ENCODE measurements at places on chromosomes 2 and 18. TPM values are rescaled to one million over a fixed set of nuclear protein-coding genes. Genes with fewer than 3 reads are reported as not detected.

DNA sequence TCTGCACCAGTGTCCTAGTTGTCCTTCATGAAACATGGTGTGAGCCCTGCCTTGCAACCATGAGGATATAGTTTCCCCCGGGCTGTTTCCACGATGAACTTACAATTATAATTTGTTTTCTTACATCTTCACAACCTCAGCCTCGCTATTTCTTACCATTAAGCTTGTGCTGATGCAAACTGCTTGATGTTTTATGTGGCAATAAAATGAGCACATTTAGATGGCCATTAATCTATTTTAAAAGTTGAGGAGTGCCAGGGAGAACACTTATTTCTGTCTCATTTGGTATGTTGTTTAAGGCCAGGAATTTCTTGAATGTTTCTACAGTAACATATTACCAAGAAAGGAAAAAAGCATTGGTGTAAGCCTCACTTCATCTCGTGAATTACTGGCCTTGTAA is 214.5 kb upstream of the SLC8A1 start:
- no peak for DNase-seq
- H3K4me3 ChIP-seq = no peak overlapping the region
- H3K4me1 ChIP-seq = no peaks in the 10 kb centered on the region
- no peaks in the 10 kb centered on the region for H3K36me3 ChIP-seq
- no peak overlapping the region for H3K27ac ChIP-seq

- H3K36me3 ChIP-seq = no peaks in the 10 kb centered on the region
- DNase-seq = no peak
- H3K4me1 ChIP-seq = no peaks in the 10 kb centered on the region
- H3K27me3 ChIP-seq = no peaks in the 10 kb centered on the region
- no peak overlapping the region for H3K4me3 ChIP-seq
- no peak overlapping the region for H3K27ac ChIP-seq
Observed at GRCh38 chr18:27668158-27668557, 483.1 kb upstream of the CHST9 start.

GRCh38 chr2:215929602-215930335 is 83.6 kb downstream of the MREG start:
- no peaks in the 10 kb centered on the region for H3K4me1 ChIP-seq
- no peak for DNase-seq
- H3K4me3 ChIP-seq = no peak overlapping the region
- no peaks in the 10 kb centered on the region for H3K27me3 ChIP-seq

GRCh38 chr2:237512774-237513466 is 25.9 kb downstream of the MLPH start:
- no peaks in the 10 kb centered on the region for H3K36me3 ChIP-seq
- peak; percentile 84 for DNase-seq
- H3K4me1 ChIP-seq = no peaks in the 10 kb centered on the region
- H3K27ac ChIP-seq = no peak overlapping the region
- H3K4me3 ChIP-seq = no peak overlapping the region

DNA sequence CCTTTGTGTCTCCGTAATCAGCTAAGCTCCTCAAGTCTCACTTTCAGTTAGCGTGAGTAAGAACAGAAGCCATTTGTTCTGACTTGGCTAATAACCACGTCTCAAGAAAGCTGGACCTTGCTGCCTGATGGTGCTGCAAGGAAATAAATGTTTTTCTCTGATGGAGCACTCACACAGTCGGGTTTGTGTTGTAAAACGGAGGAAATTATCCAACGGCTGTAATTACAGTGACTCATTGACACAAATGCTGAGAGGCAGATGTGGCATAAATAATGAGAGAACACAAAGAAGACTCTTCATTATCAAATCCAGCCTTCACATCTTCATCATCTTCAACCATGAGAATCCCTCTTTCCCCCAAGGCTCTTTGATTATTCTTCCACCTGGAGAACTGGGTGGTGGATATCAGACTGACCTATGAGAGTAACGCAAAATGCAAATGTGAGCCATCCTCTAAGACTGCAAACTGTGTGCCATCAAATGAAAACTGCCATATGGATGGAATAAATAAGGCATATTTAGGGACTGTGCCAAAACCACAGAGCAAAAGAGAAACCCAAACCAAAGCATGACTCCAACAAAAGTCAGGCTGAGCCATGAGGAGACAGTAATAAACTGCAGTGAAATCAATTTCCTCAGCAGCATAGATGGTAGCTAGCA is 252.6 kb downstream of the RND3 start:
- no peak overlapping the region for H3K27ac ChIP-seq
- H3K4me3 ChIP-seq = no peak overlapping the region
- H3K4me1 ChIP-seq = no peaks in the 10 kb centered on the region
- H3K27me3 ChIP-seq = no peaks in the 10 kb centered on the region
- DNase-seq = no peak

GRCh38 chr2:219724628-219725027 is 97.2 kb downstream of the SLC4A3 start:
- no peaks in the 10 kb centered on the region for H3K4me1 ChIP-seq

- no peak overlapping the region for H3K27ac ChIP-seq
- H3K27me3 ChIP-seq = no peaks in the 10 kb centered on the region
- no peaks in the 10 kb centered on the region for H3K4me1 ChIP-seq
- no peak for DNase-seq
Observed at GRCh38 chr2:180577567-180577966, 402.8 kb upstream of the UBE2E3 start.

- no peaks in the 10 kb centered on the region for H3K36me3 ChIP-seq
- no peaks in the 10 kb centered on the region for H3K27me3 ChIP-seq
- DNase-seq = no peak
- H3K4me3 ChIP-seq = no peak overlapping the region
- no peak overlapping the region for H3K27ac ChIP-seq
- H3K4me1 ChIP-seq = no peaks in the 10 kb centered on the region
Observed at GRCh38 chr2:124570872-124571271, 545.8 kb downstream of the CNTNAP5 start.

DNA sequence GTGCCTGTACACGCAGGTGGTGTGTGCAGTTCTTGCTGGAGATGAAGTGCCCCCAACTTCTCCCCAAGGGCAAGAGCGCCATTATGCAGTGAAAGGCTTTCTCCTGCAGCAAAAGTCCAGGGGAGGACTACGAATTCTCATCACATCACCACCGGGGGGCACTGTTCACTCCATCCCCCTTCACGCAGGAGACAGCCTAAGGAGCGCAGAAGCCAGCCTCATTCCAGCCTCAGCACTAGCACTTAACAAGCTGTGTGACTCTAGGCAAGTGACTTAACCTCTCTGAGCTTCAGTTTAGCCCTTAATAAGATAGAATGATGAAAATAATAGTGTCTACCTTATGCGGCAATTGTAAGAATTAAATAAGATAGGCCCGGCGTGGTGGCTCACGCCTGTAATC is 32.3 kb downstream of the DNMT3A start:
- no peaks in the 10 kb centered on the region for H3K27me3 ChIP-seq
- H3K4me3 ChIP-seq = no peak overlapping the region
- peak; percentile 75 for DNase-seq
- no peak overlapping the region for H3K27ac ChIP-seq
- peaks cover 5% of the 10 kb centered on the region for H3K4me1 ChIP-seq

DNA sequence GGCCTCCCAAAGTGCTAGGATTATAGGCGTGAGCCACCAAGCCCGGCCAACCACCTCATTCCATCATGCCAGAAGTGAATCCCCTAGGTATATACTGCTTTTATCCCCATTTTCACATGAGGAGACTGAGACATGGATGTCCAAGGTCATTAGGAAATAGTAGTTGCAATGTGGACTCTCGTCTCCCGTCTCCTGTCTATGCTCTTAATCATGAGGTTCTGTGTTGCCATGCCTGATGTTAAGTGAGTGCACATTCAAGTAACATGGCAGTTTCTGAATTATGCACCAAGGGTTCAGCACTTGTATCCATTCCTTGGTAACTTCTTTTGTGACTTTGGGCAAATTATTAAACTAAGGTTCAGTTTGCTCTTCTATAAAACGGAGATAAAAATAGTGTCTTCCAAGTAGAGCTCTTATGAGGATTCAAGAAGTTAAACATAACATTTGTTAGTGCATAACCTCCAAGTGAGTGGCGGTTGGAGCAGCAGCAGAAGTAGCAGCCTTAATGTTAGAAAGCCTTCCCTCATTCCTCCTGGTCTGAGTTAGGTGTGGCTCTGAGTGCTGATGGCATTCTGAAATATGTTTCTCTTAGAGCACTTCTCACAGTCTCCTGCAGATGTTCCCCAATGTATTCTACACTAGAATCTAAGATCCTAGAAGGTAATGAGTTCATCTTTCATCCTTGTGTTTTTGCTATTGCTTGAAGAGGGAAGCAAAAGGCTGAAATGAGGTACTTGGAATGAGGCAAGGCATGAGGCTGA is 21.9 kb downstream of the SOCS6 start:
- H3K4me1 ChIP-seq = no peaks in the 10 kb centered on the region
- H3K27ac ChIP-seq = no peak overlapping the region
- no peaks in the 10 kb centered on the region for H3K36me3 ChIP-seq
- no peaks in the 10 kb centered on the region for H3K27me3 ChIP-seq
- no peak overlapping the region for H3K4me3 ChIP-seq
- no peak for DNase-seq

DNA sequence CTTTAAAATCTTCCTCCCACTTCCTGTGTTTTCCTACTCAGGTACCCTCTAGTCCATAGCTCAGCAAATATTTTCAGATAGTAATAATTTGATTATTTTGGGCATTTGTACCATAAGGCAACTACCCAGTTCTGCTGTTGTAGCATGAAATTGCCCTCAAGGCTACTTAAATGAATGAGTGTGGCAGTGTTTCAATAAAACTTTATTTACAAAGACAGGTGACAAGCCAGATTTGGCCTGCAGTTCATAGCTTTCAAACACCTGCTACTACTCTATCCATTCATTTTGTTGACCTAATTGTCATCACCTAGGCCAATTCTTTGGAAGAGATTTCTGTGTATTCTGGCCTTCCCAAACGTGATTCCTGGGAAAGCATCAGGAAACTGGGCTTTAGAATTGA is 28.9 kb downstream of the NYAP2 start:
- H3K36me3 ChIP-seq = no peaks in the 10 kb centered on the region
- no peak overlapping the region for H3K27ac ChIP-seq
- no peaks in the 10 kb centered on the region for H3K4me1 ChIP-seq
- no peaks in the 10 kb centered on the region for H3K27me3 ChIP-seq
- no peak overlapping the region for H3K4me3 ChIP-seq
- DNase-seq = no peak

TANC1 gene
- total RNA-seq = not detected

SCYGR4 gene
- not detected for total RNA-seq

TACR1 gene
- total RNA-seq = not detected

RFX8 gene
- total RNA-seq = not detected

KLHL29 gene
- total RNA-seq = 3.4 TPM

STPG4 gene
- 0.90 TPM for total RNA-seq

RND3 gene
- not detected for total RNA-seq

SKOR2 gene
- not detected for total RNA-seq
